ENCODE measurements at places on chromosomes 16 and 17.

DNA sequence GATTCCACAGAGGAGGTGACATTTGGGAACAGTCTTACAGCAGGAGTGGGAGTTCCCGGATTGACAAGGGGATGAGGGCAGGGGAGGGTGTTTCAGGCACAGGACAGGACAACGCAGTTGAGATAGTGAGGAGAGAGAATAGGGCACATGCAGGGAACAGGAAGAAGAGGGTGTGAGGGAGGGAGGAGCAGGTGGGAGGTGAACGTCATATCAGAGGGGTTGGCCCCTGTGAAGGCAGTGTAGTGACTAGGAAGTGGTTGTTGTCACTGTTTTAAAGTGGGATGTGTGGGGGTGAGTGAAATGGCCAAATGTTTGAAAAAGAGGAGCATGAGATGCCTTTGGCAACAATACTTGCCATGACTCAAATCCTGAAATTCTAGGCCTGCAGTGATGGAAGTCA, 12.2 kb downstream of the PRKCB start:
- DNase-seq, result no peak

DNA sequence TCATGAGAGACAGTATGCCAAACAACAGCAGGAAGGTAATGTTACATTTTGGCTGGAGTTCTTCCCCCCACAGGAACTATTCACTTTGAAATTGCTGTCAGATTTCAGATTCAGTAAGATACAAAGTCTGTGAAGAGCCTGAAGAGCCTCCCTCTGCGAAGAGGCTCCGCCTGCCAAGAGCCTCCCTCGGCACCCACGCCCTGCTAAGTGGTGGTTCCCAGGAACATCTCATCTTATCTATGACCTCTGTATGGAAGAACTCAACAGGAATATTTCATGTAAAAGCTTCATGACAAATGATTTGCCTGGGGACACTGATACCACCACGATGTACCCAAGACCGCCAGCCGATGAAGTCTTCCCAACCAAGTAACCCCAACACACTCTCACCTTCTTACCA, 3.2 kb downstream of the ZC3H7A start:
- DNase-seq, result no peak

DNA sequence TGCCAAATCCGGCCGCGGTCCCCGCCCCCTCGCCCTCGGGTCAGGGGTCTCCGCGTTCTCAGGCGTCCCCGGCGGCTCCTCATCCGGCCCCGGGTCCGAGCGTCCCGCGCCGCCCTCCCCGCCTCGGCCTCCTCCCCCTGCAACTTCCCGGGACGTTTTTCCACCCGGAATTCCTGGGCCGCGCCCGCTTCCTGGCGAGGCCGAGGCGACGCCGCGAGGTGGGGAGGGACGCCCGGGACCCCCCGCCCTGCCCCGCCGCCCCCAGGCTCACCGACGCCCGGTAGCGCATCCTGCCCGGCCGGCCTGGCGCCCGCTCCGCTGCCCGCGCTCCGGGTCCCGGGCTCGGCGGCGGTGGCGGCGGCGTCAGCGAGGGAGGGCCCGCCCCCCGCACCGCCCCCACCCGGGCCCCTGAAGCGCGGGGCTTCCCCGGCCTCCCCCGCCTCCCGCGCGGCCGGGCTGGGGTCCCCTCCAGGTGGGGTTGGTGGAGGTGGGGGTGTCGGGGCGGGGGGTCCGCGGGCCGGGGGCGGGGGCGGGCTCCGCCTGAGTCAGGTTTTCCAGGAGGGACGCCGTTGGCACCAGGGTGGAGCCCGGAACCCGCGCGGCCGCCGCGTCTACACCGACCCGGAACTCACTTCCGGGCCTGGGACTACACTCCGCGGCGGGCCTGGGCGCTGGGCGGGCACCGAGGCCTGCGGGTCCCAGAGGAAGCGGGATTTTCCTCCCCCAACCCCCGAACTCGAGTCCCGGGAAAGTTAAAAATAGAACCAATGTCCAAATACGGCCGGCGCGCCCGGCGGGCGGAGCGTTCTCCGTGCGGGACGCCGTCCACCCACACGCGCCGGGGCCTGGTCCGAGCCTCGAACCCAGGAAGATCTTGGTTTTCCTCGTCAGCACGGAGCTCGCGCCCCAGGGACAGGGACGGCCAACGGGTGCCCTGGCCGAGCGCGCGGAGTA, 6.8 kb downstream of the MYO1C start:
- DNase-seq, result peak; percentile 62

- peak; percentile 60 for DNase-seq
Observed at GRCh38 chr16:66408163-66409048, 18.7 kb upstream of the BEAN1 start.

- DNase-seq, result peak; percentile 88
Observed at GRCh38 chr16:66668777-66669444, 27.6 kb downstream of the CMTM4 start.
